ENCODE measurements at places on chromosomes 12 and 14.

- no peak for DNase-seq
Observed at GRCh38 chr14:79730953-79731352, 480.4 kb downstream of the DIO2 start.

GRCh38 chr12:104055686-104056388 lies 5.8 kb upstream of the GLT8D2 start:
- DNase-seq: no peak

- no peak for DNase-seq
Observed at GRCh38 chr14:105765893-105766614, 239.7 kb downstream of the TMEM121 start.

GRCh38 chr12:63989301-63989845 lies 144.9 kb downstream of the SRGAP1 start:
- peak; percentile 74 for DNase-seq

GRCh38 chr12:92136965-92137721 lies 8.5 kb downstream of the BTG1 start:
- peak; percentile 73 for DNase-seq

- peak; percentile 34 for DNase-seq
Observed at GRCh38 chr14:90405101-90405500, 8.3 kb downstream of the CALM1 start.
